ENCODE measurements at places on chromosomes 5 and 9. TPM values are rescaled to one million over a fixed set of nuclear protein-coding genes. Genes with fewer than 3 reads are reported as not detected.

DNA sequence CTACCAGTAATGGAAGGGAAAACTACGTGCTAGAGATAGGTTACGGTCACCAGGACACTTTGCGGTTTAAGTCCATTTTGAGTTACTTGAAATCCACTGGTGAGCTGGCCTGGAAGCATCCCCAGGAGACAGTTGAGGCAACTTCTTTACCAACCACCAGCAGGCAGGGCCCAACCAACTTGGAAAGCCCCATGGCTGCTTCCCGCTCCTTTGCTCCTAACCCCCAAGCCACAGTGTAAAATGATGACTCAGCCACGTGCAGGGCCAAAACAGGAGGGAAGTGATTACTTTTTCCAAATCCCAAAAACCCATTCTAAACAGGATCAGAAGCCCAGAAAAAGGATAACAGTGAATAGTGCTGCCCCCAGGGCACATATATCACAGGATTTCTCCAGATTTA is 87.4 kb downstream of the PAX5 start:
- peaks cover 11% of the 10 kb centered on the region for H3K4me1 ChIP-seq
- DNase-seq, result peak; percentile 87
- H3K4me3 ChIP-seq, result no peak overlapping the region
- no peak overlapping the region for H3K27ac ChIP-seq

DNA sequence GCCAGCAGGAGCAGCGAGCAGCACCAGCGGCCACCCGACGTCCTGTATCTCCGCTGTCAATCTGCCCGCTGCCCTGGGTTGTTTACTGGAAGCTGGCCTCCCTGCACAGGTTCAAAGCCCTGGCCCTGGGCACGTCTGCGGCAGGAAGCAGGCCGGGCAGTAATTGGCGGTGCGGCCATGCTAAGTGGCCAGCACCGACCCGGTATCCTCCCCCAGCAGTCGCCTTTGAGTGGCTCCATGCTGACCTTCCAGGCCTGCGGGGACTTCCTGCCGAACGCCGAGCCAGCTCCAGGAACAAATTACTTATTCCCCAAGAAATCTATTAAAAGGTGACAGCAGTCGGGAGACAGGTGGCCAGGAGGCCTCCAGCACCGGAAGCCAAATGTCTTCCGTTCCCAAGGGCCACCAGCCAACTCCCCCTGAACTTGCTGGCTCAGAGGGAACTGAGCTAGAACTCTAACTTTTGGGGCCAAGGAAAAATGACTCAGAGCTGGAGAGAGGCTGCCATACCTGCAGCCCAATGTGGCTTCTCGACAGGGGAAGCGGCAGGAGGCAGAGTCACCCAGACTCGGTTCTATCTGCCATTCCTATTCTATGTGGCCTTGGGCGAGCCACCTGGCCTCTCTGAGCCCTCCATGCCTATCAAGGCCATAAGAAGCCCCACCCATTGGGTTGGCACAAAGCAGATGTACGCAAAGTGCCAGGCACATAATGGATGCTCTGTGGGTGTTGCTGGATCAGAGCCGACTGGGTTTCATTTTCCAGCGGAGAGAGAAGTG is 13.7 kb upstream of the PSMB7 start:
- DNase-seq, result no peak
- peaks cover 5% of the 10 kb centered on the region for H3K27me3 ChIP-seq
- no peak overlapping the region for H3K4me3 ChIP-seq
- H3K4me1 ChIP-seq, result no peaks in the 10 kb centered on the region

GRCh38 chr5:66616520-66617225 is 20.5 kb downstream of the MAST4 start:
- no peak overlapping the region for H3K27ac ChIP-seq
- DNase-seq, result no peak
- H3K36me3 ChIP-seq, result no peaks in the 10 kb centered on the region
- H3K4me1 ChIP-seq, result no peaks in the 10 kb centered on the region

GRCh38 chr5:38423276-38424147 is 132.9 kb downstream of the LIFR start:
- peak overlapping the region; percentile 9 for H3K27ac ChIP-seq
- DNase-seq, result no peak
- no peaks in the 10 kb centered on the region for H3K27me3 ChIP-seq
- H3K36me3 ChIP-seq, result no peaks in the 10 kb centered on the region
- no peak overlapping the region for H3K4me3 ChIP-seq

DNA sequence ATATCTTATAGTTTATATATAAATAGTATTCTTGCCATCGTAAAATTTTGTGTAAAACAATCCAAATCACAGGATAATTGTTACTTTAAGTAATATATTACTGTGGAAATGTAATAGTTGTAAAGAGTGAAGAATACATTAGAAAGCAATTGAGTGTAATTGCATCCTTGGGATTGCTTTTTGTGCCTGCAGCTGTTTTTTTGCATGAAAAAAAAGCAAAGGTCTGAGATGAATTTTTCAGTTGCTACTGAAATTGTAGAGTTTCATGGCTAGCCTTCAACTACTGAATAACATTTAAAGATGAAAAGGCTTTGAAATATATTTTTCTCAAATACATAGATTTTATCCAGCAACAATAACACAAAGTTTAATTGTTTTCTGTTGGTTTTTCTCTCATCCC is 232.0 kb upstream of the FAM174A start:
- no peaks in the 10 kb centered on the region for H3K27me3 ChIP-seq
- no peak overlapping the region for H3K27ac ChIP-seq
- no peaks in the 10 kb centered on the region for H3K4me1 ChIP-seq
- no peak for DNase-seq

GRCh38 chr9:108197008-108197365 is 658.8 kb downstream of the ACTL7B start:
- H3K27ac ChIP-seq, result no peak overlapping the region
- H3K27me3 ChIP-seq, result no peaks in the 10 kb centered on the region
- no peak overlapping the region for H3K4me3 ChIP-seq
- no peaks in the 10 kb centered on the region for H3K4me1 ChIP-seq

Gene RAI14
- total RNA-seq, result 149 TPM

DNA sequence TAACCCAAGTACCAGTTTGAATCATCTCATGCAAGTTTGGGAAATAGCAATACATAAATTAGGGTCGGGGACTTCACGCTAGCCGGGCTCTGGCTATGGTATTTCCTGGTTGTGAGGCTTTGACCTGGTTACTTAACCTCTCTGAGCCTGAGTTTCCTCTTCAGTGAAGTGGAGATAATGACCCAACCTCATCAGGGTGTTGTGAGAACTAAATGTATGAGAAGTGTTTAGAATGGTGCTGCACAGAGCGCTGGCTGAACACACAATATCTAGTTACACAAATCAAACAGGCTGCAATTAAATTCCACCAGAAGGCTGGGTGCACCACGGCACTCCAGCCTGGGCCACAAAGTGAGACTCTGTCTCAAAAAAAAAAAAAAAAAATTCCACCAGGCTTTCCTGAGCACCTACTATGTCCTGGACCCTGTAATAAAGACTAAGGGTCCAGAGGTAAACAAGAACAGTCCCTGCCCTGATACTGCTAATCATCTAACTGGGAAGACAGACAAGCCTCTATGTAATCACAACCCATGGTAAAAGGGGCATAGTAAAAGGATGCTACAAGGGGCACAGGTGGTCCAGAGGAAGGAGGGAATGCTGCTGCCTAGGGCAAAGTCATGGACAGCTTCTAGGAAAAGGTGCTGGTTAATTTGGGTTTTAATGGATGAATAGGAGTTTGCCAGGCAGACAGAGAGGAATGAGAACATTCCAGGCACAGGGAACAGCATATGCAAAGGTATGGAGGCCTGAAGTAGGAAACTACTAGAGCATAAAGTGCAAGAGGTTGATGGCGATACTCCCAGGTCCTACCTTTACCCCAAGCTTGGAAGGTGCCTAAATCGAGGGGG is 27.7 kb downstream of the DUSP1 start:
- no peaks in the 10 kb centered on the region for H3K36me3 ChIP-seq
- no peak overlapping the region for H3K4me3 ChIP-seq
- H3K27ac ChIP-seq, result no peak overlapping the region
- peaks cover 15% of the 10 kb centered on the region for H3K4me1 ChIP-seq
- no peaks in the 10 kb centered on the region for H3K27me3 ChIP-seq

Gene CATSPER3
- 0.36 TPM for total RNA-seq

GRCh38 chr5:123249446-123249845 is 160.4 kb downstream of the PRDM6 start:
- no peak for DNase-seq
- H3K27me3 ChIP-seq, result no peaks in the 10 kb centered on the region
- no peak overlapping the region for H3K4me3 ChIP-seq
- no peaks in the 10 kb centered on the region for H3K36me3 ChIP-seq
- no peak overlapping the region for H3K27ac ChIP-seq
- H3K4me1 ChIP-seq, result no peaks in the 10 kb centered on the region
